ENCODE measurements at places on chromosomes 5 and 9.

DNA sequence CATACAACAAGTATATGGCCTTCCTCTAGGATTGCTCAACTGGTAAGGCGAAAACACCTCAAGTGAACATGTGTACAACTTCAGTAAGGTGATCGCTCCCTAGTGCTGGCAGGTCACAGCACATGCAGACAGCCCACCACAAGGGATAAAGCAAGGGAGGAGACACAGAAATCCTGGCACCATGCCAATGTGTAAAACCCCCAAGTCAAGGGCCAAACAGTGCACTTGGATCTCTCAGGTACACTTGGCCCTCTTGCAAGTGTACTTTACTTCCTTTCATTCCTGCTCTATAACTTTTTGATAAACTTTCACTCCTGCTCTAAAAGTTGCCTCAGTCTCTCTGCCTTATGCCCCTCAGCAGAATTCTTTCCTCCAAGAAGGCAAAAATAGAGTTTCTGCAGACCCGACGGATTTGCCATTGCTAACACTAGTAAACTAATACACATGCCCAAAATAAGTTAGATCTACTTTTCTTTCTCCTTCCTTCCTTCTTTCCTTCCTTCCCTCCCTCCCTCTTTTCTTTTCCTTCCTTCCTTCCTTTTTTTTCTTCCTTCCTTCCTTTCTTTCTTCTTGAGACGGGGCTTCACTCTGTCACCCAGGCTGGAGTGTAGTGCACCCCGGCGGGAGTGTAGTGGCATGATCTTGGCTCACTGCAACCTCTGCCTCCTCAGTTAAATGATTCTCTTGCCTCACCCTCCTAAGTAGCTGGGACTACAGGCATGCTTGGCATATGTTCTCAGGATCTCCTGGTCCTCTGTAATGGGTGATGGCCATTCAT is 6.8 kb upstream of the LNPEP start:
- DNase-seq, result no peak

DNA sequence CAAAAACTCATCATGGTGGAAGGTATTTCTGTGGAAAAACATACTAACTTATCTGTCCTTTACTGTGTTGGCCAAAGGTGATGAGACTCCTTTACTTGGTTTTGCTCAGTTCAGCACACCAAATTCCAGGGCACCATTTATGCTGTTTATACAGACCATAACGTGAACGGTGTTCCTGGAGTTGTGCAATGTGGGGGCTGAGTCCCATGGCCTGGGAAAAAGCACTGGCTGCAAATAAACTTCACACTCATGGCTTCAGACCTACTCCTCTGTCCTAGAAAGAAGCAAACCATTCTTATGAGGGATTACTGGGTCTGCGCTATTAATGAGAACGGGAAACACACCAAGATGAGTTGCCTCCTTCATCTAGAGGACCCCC is 10.4 kb downstream of the FREM1 start:
- DNase-seq, result no peak

- DNase-seq, result no peak
Observed at GRCh38 chr5:141840280-141840812, 37.9 kb downstream of the PCDH1 start.

- peak; percentile 26 for DNase-seq
Observed at GRCh38 chr5:90866333-90866732, 307.7 kb downstream of the ADGRV1 start.

DNA sequence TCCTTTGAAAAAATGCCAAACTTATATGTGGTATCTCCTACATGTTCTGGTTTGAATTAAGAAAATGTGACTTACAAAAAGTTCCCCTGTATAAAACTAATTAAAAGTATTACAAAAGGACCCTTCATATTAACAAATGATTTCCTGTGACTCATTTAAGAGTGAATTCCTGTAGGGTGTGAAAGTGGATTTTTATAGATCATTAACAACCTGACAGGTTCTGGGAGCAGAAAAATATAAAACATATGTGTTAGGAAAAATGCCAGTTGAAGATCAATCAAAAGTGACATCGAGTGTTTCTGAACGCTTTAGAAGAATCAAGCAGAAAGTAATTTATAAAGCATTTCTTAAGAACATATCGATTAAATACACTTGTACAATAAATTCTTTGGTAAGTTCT is 35.5 kb downstream of the CAMK4 start:
- no peak for DNase-seq

DNA sequence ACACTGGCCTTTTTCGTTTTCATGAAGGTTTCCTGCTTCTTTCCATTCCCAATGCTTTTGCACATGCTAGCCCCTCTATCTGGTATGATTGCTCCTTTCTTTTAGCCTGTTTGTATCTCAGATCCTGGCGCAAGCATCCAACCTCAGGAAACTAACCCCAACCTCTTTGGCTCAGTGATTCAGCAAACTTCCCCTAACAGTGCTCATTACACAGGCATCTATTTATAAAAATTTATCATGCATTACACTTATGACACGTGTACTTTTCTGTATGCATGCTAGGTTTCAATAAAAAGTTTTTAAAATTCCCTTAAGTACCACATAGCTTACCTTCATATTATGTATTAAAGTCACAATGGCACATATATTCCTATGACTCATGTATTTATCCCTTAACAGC is 218.9 kb downstream of the EPB41L4A start:
- no peak for DNase-seq

DNA sequence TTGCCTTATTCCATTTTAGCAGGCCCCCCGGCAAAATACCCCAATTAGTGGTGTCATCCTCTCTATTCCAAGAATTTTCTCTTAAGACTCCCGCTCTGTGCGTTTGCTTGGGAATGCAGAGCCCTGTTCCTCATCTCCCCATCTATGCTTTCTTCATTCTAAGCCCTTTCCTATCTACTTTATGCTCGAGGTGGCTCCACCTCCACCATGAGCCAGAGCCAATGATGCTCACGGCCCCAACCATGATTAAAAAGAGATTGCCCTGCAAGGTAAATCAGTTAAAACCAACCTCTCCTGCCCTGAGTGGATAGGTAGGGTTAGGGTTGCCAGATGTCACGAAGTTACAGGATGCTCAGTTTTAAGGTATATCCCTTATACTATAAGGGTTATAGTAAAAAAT is 677 bp upstream of the TXNDC15 start:
- DNase-seq, result no peak

- no peak for DNase-seq
Observed at GRCh38 chr5:158463938-158464337, 605.0 kb upstream of the CLINT1 start.

- no peak for DNase-seq
Observed at GRCh38 chr9:133067006-133067405, 5.2 kb downstream of the CEL start.

DNA sequence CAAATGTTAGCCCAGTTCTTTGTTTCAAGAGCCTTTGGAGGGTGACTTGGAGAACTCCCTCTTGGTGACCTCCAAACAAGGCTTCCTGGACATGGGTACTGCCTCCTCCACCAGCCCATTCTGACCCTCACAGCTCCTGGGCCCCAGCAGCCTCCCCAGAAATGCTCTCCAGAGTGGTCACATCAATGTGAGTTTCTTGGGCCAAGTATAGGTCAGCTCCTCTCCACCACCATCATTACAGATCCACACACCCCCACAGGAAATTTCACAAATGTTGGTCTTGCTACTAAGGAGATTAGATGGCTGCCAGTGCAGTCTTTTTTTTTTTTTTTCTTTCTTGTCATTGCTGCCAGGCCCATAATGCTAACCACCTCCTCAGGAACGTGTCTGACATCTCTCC is 410.7 kb downstream of the DTWD2 start:
- DNase-seq, result no peak

GRCh38 chr5:171166766-171167165 is 142.3 kb upstream of the TLX3 start:
- no peak for DNase-seq

GRCh38 chr9:80797101-80797829 is 892.1 kb downstream of the TLE1 start:
- no peak for DNase-seq

GRCh38 chr9:125372441-125373226 is 111.0 kb downstream of the GAPVD1 start:
- DNase-seq, result no peak

DNA sequence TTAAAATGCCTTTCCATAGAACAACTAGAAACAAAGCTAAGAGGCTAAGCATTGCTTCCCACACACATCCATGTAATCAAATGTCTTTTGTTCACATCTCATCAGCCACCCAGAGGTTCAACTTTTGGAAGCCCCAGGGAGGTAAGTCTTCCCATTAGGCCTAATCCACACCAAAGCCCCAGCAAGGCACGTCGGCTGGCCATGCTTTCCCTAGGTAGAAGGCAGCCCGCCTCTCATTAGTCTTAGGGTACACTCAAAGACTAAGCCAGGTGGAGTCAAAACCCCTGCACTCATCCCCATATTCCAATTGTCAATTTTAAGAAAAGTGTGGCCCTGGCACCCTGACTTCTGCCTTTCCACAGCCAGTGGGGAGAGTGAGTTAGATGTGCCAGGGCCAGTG is 87.9 kb downstream of the ATPSCKMT start:
- DNase-seq, result no peak

- DNase-seq, result no peak
Observed at GRCh38 chr9:132078699-132079356, 839 bp downstream of the MED27 start.

DNA sequence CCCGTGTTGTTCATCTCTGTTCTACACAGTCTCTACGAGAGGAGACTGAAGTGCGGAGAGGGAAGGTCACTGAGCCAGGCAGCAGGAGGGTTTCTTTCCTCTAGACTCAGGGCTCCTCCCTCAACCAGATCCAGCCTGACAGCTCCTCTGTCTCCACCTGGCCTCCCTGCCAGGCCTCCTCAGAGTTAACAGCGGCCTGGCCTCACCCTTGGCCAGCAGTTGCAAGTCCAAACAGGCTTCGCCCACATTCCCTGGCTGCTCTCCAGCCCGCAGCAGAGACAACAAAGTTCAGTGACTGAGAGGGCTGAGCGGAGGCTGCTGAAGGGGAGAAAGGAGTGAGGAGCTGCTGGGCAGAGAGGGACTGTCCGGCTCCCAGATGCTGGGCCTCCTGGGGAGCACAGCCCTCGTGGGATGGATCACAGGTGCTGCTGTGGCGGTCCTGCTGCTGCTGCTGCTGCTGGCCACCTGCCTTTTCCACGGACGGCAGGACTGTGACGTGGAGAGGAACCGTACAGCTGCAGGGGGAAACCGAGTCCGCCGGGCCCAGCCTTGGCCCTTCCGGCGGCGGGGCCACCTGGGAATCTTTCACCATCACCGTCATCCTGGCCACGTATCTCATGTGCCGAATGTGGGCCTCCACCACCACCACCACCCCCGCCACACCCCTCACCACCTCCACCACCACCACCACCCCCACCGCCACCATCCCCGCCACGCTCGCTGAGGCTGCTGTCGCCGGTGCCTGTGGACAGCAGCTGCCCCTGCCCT is at the start of gene HRCT1:
TSS of gene HRCT1 (plus strand) at position 291 of the 768 bp plus-strand sequence. CDS start at position 377, 86 bp downstream.
- DNase-seq, result peak; percentile 57

DNA sequence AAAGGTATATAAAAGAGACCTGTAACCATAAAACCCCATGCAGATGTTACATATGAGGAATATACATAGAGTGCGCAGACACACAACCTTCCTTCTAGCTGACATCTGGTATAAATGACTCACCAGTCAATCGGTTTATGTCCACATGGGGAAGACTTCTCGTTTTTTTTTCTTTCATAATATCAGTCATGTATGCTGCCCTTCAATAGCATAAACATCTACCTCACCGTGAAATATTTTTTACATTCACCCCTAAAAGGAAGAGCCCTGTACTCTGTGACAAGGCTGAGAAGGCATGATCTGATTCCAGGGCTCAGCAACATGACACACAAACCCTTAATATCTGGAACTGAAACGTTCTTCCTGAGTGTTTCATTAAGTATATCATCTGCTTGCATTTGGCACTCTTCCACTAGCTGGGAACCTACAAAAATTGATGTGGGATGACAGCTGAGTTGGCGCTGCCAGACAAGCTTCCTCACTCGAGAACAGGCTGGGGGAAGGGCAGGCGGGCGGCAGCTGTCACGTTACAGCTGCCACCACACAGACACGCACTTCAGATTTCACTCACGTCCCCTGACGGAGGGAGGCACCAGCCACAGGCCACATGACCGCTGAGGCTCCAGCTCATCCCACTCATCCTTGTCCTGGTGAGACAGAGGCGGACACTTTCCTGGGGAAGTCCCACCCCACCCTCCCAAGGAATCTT is 74.2 kb downstream of the SHB start:
- peak; percentile 56 for DNase-seq

DNA sequence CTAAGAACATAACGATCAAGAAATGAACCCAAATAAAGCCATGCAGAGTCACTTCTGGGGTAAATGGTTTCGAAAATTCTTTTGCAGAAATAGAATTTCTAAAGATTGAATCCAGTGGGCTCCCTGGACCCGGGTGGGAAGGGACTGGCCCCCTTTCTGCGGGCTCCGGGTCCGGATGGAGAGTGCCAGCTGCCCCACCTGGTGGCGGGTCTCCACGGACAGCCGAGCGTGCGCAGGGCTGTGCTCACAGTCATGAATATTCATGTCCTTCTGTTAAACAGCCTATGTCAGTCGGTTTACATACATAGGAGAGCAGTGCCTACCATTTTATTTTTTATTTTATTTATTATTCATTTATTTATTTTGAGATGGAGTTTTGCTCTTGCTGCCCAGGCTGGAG is 4.7 kb upstream of the PPP1R26 start:
- no peak for DNase-seq

DNA sequence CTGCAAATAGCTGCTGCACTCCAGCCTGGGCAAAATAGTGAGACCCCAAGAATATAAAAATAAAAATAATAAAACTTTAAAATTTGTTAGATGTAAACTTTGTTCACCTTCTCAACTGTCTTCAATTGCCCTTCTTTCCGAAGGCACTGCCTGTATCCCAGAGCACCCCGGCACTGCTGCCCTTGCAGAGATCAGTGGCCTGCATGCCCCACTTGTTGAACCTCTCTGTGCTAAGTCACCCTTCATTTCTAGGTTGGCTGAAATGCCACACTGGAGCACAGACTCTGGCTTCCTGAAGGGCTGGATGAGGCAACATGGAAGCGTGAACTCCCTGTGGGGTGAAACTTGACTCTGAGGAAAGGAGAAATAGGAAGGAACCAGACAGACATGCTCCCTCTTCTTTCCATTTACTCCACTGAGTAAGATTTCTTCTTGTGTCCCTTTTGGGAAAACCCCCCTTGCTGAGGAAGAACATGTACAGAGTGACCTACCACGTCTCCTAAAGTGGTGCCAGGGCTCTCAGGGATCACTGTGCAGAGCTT is 8.4 kb upstream of the JMY start:
- no peak for DNase-seq

GRCh38 chr5:146852089-146852488 is 26.5 kb downstream of the PPP2R2B start:
- no peak for DNase-seq

GRCh38 chr9:89916001-89916597 is 311.3 kb downstream of the GADD45G start:
- DNase-seq, result no peak

DNA sequence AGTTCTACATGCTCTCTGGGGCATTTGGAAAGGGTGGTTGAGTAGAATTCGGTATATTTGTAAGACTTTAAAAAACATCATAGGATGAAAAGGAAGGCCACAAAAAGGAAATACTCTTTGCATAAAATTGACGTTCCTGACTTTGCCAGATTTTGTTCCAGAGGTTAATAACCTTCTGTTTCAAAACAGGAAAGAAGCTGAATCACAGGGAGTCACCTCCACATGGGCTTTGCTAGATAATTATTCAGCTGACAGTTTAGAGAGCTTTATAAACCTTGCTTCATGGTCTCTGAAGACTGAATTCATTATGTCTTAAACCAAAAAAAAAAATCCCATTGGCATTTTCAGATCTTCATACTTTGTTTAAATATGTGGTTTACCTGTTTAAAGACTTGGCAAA is 203.7 kb downstream of the SEMA6A start:
- no peak for DNase-seq

Data from SHP77 treated with DMSO at 0.1 percent for 48 hours (cell line).